Chondrocyte (in vitro differentiated cells): ENCODE measurements at places on chromosomes 13 and 19.

DNA sequence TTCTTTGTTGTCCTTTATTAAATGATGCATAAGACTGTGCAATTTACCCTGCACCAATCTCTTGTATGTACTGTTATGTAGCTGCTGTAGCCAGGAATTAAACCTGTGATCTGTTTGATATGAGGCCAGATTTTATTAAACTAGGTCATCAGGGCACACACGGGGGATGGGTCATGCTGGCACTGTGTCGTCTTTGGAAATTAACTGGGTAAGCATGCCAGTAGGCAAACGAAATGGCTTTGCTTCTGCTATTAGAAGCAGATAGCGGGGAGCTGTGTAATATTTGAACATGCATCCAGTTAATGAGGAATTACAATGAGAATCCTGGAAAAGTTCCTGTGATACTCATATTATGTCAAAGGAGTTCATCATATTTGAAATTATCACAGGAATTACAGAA is 23.5 kb downstream of the MTUS2 start:
- H3K27ac ChIP-seq = no peak overlapping the region
- no peak for DNase-seq
- H3K4me1 ChIP-seq = no peaks in the 10 kb centered on the region

DNA sequence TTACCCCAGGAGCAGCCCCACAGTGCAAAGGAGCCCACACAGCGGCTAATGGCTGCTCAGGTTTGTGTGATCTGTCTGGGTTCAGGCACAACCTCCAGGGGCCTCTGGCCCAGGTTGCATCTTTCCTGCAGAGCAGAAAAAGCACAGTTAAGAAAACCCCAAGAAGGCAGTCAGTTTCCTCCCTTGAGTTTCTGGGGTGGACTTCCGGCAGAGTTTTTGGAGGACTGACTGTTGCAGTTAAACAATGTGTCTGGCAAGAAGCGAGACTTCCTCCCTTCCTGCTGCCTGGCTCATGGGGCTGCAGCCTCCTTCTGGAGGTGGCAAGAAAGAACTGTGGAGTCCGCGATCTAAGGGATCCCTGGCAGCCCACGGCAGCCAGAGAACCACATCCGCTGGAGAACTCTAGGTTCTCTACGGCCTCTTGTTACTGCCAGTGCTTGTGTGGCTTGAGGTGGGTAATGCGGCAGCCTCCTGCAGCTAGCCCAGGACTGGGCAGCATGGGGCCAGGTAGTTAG is 114.4 kb downstream of the ZDHHC20 start:
- H3K36me3 ChIP-seq = no peaks in the 10 kb centered on the region
- no peaks in the 10 kb centered on the region for H3K4me1 ChIP-seq
- no peak overlapping the region for H3K27ac ChIP-seq
- no peak for DNase-seq
- H3K27me3 ChIP-seq = no peaks in the 10 kb centered on the region

DNA sequence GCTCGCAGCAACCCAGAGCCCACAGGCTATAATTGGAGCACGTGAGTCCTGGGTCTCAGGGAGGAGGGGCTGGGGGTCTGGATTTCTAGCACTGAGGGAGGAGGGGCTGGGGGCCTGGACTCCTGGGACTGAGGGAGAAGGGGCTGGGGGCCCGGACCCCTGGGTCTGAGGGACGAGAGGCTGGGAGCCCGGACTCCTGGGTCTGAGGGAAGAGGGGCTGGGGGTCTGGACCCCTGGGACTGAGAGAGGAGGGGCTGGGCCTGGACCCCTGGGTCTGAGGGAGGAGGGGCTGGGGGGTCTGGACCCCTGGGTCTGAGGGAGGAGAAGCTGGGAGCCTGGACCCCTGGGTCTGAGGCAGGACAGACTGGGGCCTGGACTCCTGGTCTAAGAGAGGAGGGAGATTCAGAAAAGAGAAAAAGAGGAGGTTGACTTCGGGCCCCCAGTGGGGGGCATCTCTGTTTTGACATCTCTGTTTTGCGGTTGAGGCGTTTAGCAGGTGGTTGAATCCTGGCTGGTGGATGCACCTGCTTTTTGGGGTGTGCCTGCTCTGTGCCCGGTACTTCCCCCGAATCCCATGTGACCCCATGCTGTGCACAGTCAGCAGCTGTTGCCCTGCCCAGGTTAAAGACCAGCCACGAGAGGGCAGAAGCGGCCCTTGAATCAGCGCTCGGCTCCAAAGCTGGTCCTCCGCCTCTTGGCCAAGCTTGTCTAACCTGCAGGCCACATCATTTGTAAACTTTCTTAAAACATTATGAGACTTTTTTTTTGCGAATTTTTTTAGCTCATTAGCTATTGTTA is 10.5 kb downstream of the PVR start:
- peaks cover 55% of the 10 kb centered on the region for H3K36me3 ChIP-seq
- peaks cover 24% of the 10 kb centered on the region for H3K4me1 ChIP-seq
- no peak for DNase-seq

GRCh38 chr19:5477451-5478215 is 22.4 kb downstream of the ZNRF4 start:
- no peak for DNase-seq
- H3K27me3 ChIP-seq = peaks cover 30% of the 10 kb centered on the region
- H3K4me1 ChIP-seq = peaks cover 4% of the 10 kb centered on the region
- H3K27ac ChIP-seq = no peak overlapping the region

GRCh38 chr19:597406-598315 is 8.0 kb downstream of the HCN2 start:
- no peaks in the 10 kb centered on the region for H3K36me3 ChIP-seq
- no peak overlapping the region for H3K27ac ChIP-seq
- H3K27me3 ChIP-seq = peaks cover 9% of the 10 kb centered on the region
- no peak overlapping the region for H3K4me3 ChIP-seq
- no peaks in the 10 kb centered on the region for H3K4me1 ChIP-seq
- no peak for DNase-seq

GRCh38 chr13:95954266-95954665 is 98.9 kb downstream of the UGGT2 start:
- H3K4me1 ChIP-seq = no peaks in the 10 kb centered on the region
- no peak overlapping the region for H3K4me3 ChIP-seq
- H3K36me3 ChIP-seq = peaks cover 17% of the 10 kb centered on the region
- DNase-seq = no peak
- no peak overlapping the region for H3K27ac ChIP-seq

- no peaks in the 10 kb centered on the region for H3K27me3 ChIP-seq
- peak overlapping the region; percentile 42 for H3K4me3 ChIP-seq
- no peak for DNase-seq
- peaks cover 33% of the 10 kb centered on the region for H3K4me1 ChIP-seq
- H3K36me3 ChIP-seq = no peaks in the 10 kb centered on the region
- peak overlapping the region; percentile 96 for H3K27ac ChIP-seq
Measured at GRCh38 chr19:40744554-40745401, 5.5 kb downstream of the ACTMAP start.

DNA sequence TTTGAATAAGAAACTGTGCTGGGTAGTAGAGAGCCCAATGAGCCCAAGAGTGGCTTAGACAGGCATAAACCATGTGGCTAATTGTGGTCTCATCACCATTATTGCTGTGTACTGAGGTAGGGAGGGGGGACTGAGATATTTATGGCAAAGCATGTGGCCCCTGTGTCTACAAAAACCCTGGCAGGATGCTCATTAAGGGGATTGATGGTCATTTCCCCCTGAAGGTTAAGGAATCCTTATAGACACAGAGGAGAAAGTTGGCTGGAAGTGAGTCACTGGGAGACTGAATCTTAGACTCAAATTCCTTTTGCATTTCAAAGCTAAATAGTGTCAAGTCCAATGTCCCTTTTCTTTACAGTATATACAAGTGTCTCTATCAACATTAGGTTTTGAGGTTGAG is 9.8 kb upstream of the DACT3 start:
- no peak for DNase-seq
- H3K36me3 ChIP-seq = peaks cover 13% of the 10 kb centered on the region
- peaks cover 5% of the 10 kb centered on the region for H3K4me1 ChIP-seq
- no peak overlapping the region for H3K27ac ChIP-seq

- H3K4me1 ChIP-seq = no peaks in the 10 kb centered on the region
- DNase-seq = no peak
- no peaks in the 10 kb centered on the region for H3K36me3 ChIP-seq
Measured at GRCh38 chr13:90510319-90510718, 837.2 kb upstream of the MIR17HG start.

- H3K4me1 ChIP-seq = peaks cover 15% of the 10 kb centered on the region
- H3K36me3 ChIP-seq = peaks cover 5% of the 10 kb centered on the region
- no peak for DNase-seq
- no peaks in the 10 kb centered on the region for H3K27me3 ChIP-seq
Measured at GRCh38 chr19:45150751-45151281, 10.0 kb downstream of the NKPD1 start.

GRCh38 chr19:50536662-50537305 is 23.1 kb upstream of the ASPDH start:
- no peak for DNase-seq
- peaks cover 4% of the 10 kb centered on the region for H3K36me3 ChIP-seq
- H3K27ac ChIP-seq = no peak overlapping the region
- H3K27me3 ChIP-seq = peaks cover 2% of the 10 kb centered on the region

- DNase-seq = no peak
- H3K4me1 ChIP-seq = peaks cover 28% of the 10 kb centered on the region
- no peaks in the 10 kb centered on the region for H3K27me3 ChIP-seq
Measured at GRCh38 chr13:67620665-67621064, 390.5 kb upstream of the PCDH9 start.

- H3K4me1 ChIP-seq = peaks cover 27% of the 10 kb centered on the region
- DNase-seq = no peak
- no peak overlapping the region for H3K4me3 ChIP-seq
- H3K27me3 ChIP-seq = no peaks in the 10 kb centered on the region
- no peak overlapping the region for H3K27ac ChIP-seq
Measured at GRCh38 chr19:46306501-46306900, 9.7 kb downstream of the HIF3A start.

DNA sequence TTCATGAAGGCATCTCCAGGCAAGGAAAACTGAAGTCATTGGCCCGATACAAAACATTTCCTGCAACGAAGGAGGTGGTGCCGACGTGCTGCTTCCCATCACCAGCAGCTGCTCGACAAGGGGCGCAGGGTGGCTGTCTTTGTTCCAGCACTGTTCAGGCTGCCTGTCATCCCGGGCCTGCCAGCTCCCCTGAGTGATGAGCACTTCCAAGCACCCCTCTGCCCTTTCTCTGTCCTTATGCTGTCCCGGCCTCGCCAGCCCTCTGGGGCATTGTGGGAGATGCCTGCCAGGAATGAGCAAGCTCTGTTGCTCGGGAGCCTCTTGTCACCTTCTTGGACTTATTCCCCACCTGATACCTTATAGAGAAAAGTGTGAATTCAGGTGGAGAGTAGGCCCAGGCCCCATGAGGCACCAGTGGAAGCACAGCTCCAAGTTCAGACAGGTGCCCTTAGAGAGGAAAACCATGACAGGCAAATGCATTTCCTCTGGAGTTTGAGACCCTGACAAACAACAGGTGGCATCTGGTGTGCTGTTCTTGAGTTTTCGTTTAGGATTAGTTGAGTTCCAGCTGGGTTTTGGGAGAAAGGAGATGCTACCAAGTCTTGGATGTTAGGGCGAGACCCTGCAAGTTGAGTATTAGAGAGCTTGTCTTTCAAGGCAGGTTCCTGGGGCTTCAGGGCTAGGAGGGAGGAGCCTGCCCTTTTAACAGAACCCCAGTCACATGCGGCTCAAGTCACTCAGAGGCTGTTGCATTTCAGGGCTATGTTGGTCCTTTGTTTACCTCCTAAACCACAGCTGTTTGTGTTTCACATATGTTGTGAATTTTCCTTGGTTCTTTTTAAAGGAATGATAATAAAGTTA is 21.4 kb downstream of the BBC3 start:
- no peak overlapping the region for H3K4me3 ChIP-seq
- H3K36me3 ChIP-seq = peaks cover 19% of the 10 kb centered on the region
- H3K4me1 ChIP-seq = peaks cover 6% of the 10 kb centered on the region
- peak overlapping the region; percentile 28 for H3K27ac ChIP-seq
- DNase-seq = no peak

DNA sequence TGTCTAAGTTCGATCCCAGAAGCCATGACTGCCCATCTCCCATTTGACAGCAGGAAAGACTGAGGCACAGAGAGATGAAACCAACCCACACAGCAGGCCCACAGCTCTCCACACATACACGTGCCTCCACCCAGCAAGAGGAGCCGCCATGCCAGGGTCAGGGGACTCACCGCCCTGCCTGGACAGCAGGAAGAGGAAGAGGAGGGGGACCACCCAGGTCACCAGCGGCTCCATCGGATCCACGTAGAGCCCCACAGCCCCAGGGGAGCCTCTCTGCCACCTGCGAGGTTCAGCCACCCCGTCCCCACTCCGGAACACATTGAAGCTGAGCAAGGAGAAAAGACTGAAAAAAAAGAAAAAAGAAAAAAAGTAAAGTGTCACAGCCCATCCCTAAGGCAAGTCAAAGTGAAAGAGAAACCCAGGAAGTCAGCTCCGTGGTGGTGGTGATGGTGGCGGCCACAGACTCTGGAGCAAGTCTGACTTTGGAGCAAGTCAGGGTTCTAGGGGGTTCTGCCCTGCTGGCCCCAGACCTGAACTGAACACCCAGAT is at the start of gene IL12RB1:
Gene IL12RB1 (minus strand): TSS at position 345 of the 549 bp plus-strand sequence. CDS start 111 bp downstream, at position 234.
- H3K27ac ChIP-seq = no peak within 1 kb of the TSS
- no peak for DNase-seq
- peaks cover 11% of the 10 kb centered on the region for H3K4me1 ChIP-seq
- peaks cover 5% of the 10 kb centered on the region for H3K27me3 ChIP-seq
- no peaks in the 10 kb centered on the region for H3K36me3 ChIP-seq

- no peak for DNase-seq
- no peaks in the 10 kb centered on the region for H3K36me3 ChIP-seq
- no peak overlapping the region for H3K4me3 ChIP-seq
- H3K4me1 ChIP-seq = peaks cover under 1% of the 10 kb centered on the region
- H3K27me3 ChIP-seq = no peaks in the 10 kb centered on the region
Measured at GRCh38 chr13:40470660-40471059, 195.8 kb downstream of the FOXO1 start.

- no peak for DNase-seq
- H3K36me3 ChIP-seq = peaks cover 14% of the 10 kb centered on the region
- no peaks in the 10 kb centered on the region for H3K4me1 ChIP-seq
- H3K27ac ChIP-seq = no peak overlapping the region
- no peak overlapping the region for H3K4me3 ChIP-seq
Measured at GRCh38 chr19:4447327-4448146, 10.1 kb downstream of the UBXN6 start.

DNA sequence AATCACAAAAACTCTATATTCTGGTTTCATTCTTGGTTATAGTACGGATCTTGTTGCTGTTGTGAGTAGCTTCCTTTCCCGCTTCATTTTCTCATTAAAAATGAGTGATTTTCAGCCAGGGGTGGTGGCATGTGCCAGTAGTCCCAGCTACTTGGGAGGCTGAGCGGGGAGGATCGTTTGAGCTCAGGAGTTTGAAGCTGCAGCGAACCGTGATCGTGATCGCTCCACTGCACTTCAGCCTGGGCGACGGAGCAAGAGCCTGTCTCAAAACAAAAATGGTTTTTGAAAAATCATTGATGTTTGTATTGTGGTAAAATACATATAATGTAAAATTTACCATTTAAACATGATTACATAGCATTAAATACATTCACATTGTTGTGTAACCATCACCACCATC is 71.6 kb upstream of the TM9SF2 start:
- H3K27ac ChIP-seq = no peak overlapping the region
- no peaks in the 10 kb centered on the region for H3K36me3 ChIP-seq
- H3K4me1 ChIP-seq = peaks cover 22% of the 10 kb centered on the region
- no peak overlapping the region for H3K4me3 ChIP-seq
- peaks cover 4% of the 10 kb centered on the region for H3K27me3 ChIP-seq
- DNase-seq = no peak
